CD8-positive, alpha-beta memory T cell (primary cell): ENCODE measurements at places on chromosomes 12 and 14. TPM values are rescaled to one million over a fixed set of nuclear protein-coding genes. Genes with fewer than 3 reads are reported as not detected.

The PTPRR gene
- total RNA-seq: not detected

The NFATC4 gene
- 0.81 TPM for total RNA-seq

DNA sequence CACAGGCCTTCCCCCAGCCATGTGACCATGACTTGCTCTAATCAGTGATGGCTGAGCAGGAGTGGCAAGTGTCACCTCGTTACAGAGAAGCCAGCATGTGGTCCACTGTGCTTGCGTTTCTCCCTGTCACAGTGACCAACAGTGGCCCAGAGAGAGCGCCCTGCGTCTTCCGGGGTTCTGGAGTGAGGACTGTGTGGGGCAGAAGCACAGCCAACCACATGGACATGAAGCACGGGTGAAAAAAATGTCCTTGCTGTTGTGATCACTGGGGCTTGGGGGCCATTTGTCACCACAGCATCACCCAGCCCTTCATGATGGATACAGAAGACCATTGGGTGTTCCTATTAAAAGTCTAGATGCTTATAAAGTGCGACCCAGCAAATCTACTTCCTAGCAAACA is 174.6 kb upstream of the C14orf180 start:
- no peak for DNase-seq
- H3K27ac ChIP-seq: no peak overlapping the region
- H3K4me3 ChIP-seq: no peak overlapping the region

The MYBPC1 gene
- not detected for total RNA-seq

DNA sequence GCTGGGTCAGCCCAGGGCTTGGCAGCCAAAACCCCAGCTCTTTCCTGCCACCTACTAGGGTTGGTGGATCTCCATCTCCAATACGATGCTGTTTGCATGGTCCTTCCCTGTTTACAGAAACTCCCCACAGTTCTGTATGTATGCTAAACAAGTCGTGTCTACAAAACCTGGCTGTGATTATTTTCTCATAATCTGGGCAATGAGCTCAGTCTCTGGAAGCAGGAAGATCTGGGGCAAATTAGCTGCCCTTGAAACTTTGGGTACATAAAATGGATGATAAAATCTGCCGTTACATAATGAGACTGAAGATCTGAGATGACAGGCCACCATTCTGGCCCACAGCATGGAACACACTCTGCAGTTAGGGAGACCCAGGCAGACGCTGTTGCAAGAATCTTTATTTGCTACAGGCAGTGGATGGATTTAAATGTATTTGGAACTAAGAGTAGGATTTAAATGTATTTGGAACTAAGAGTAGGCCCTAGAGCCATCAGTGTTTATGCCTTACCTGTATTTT is 31.7 kb downstream of the ACADS start:
- no peak overlapping the region for H3K27ac ChIP-seq
- H3K36me3 ChIP-seq: no peaks in the 10 kb centered on the region
- H3K27me3 ChIP-seq: no peaks in the 10 kb centered on the region
- peaks cover 8% of the 10 kb centered on the region for H3K4me1 ChIP-seq

- H3K4me3 ChIP-seq: no peak overlapping the region
- peaks cover 30% of the 10 kb centered on the region for H3K4me1 ChIP-seq
- no peaks in the 10 kb centered on the region for H3K27me3 ChIP-seq
- H3K27ac ChIP-seq: no peak overlapping the region
- no peak for DNase-seq
Measured at GRCh38 chr12:76022506-76022905, 9.1 kb downstream of the PHLDA1 start.

DNA sequence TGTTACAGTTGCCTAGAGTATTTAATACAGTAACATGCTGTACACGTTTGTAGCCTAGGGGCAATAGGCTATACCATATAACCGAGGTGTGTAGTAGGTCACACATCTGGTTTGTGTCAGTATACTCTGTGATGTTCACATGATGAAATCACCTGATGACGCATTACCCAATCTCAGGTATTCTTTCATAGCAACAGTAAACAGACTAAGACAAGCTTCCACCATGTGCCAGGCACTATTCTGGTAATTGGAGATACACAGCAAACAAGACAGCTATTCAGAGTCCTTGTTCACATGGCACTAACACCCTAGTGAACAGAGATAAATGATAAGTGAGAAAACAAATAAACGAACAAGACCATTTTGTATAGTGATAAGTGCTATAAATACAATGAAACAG is 3.8 kb upstream of the PDE3A start:
- H3K36me3 ChIP-seq: no peaks in the 10 kb centered on the region
- no peak overlapping the region for H3K4me3 ChIP-seq
- no peaks in the 10 kb centered on the region for H3K4me1 ChIP-seq
- H3K27me3 ChIP-seq: no peaks in the 10 kb centered on the region
- H3K27ac ChIP-seq: no peak overlapping the region
- no peak for DNase-seq

DNA sequence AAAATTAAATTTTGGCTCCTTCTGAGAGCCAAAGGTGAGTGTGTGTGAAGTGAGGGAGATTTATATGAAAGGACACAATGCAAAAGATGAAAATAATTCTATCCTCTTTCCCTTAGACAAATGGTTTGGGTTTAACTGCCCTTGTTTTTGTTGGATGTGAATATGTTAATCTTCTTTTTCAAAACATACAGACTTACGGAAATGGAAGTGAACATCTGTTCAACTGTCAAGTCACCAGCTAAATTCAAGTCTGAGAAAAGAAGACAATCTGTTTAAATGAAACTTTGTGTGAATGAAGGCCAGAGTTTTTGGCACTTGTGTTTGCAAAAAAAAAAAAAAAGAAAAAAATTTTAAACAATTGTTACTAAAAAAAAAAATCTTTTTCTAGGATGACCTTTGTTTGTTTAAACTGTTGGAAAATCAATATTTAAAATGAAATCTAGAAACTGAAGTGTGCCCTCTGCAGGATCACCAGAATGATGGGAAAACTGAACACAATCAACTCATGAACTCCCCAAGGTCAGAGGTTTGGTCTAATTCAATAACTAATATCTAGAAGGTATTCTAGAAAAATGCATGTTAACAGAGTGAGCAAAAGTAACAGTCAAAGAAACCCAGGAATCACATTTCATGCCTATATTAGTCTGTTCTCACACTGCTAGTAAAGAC is 448.8 kb downstream of the FLRT2 start:
- no peak for DNase-seq
- H3K27ac ChIP-seq: no peak overlapping the region
- no peaks in the 10 kb centered on the region for H3K36me3 ChIP-seq
- H3K4me1 ChIP-seq: no peaks in the 10 kb centered on the region
- no peaks in the 10 kb centered on the region for H3K27me3 ChIP-seq
- no peak overlapping the region for H3K4me3 ChIP-seq

The EML5 gene
- total RNA-seq: 3.6 TPM

The GPR68 gene
- 14.2 TPM for total RNA-seq

The KHNYN gene
- total RNA-seq: 68.8 TPM

- no peak for DNase-seq
- H3K36me3 ChIP-seq: no peaks in the 10 kb centered on the region
- peaks cover 9% of the 10 kb centered on the region for H3K27me3 ChIP-seq
- no peaks in the 10 kb centered on the region for H3K4me1 ChIP-seq
Measured at GRCh38 chr12:32895688-32896431, 717 bp downstream of the PKP2 start.

- no peaks in the 10 kb centered on the region for H3K36me3 ChIP-seq
- H3K4me3 ChIP-seq: no peak overlapping the region
- DNase-seq: no peak
- no peak overlapping the region for H3K27ac ChIP-seq
Measured at GRCh38 chr12:28107679-28108078, 82.6 kb upstream of the CCDC91 start.

DNA sequence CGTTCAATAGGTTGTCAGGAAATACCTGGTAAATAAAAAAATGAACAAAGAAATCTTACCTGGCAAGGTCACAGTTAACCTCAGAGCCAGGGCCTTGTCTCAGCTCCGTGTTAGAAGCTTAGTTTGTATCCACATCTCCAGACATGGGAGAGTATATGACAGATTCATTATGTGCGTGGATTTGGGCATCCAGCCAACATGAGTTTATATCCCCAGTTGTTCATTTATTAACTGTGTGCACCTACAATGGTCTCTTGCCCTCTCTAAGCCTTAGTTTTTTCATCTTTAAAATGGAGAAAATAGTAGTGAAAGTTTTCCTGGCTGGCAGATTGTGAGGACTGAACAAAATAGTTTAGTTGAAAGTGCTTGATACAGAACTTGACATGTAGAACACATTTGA is 437.8 kb downstream of the NPAS3 start:
- no peaks in the 10 kb centered on the region for H3K27me3 ChIP-seq
- H3K27ac ChIP-seq: no peak overlapping the region
- no peak overlapping the region for H3K4me3 ChIP-seq
- DNase-seq: no peak
- H3K4me1 ChIP-seq: no peaks in the 10 kb centered on the region

DNA sequence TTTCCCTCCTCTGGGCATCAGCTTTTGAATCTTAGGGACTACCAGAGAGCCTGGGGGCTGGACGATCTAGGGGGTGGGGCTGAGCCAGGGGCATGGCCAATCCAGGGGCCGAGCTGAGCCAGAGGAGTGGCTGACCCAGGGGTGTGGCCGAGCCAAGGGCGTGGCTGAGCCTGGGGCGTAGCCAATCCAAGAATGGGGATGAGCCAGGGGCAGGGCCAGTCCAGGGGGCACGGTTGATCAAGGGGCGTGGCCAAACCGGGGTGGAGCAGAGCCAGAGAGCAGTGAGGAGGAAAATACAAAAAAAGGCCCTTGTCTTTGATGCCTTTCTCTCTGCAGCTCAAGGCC is 219.3 kb upstream of the NOS1 start:
- no peak overlapping the region for H3K27ac ChIP-seq
- no peaks in the 10 kb centered on the region for H3K4me1 ChIP-seq
- no peak overlapping the region for H3K4me3 ChIP-seq
- no peaks in the 10 kb centered on the region for H3K27me3 ChIP-seq

The HPD gene
- not detected for total RNA-seq

The MAP3K9 gene
- 4.7 TPM for total RNA-seq

The TAS2R50 gene
- 0.47 TPM for total RNA-seq

- no peak for DNase-seq
- H3K27me3 ChIP-seq: no peaks in the 10 kb centered on the region
- no peak within 1 kb of the TSS for H3K27ac ChIP-seq
- H3K4me1 ChIP-seq: no peaks in the 10 kb centered on the region
Measured at GRCh38 chr12:78864403-78864869, at the start of gene SYT1. SYT1 (plus strand) TSS chr12:78864774.

DNA sequence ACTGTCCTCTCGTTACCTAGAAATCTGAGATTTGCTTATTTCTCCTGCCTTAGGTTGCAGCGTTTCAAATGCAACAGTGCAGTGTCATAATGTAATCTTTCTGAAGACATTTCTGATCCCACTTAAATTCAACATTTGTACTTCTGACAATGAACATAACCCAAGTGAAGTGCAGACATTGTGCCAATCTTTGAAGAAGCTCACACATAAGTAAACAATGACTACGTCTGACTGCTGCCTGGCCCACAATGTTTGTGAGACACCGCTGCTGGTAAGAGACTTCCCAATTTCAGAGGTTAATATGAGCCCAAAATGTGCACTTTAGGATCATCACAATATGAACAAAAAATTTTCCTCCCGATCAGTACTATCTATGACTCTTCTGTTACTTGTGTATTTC is 84.6 kb upstream of the BCL2L14 start:
- DNase-seq: no peak
- H3K36me3 ChIP-seq: no peaks in the 10 kb centered on the region
- no peak overlapping the region for H3K27ac ChIP-seq
- H3K4me3 ChIP-seq: no peak overlapping the region

The RAD51AP1 gene
- total RNA-seq: 28.4 TPM

- no peaks in the 10 kb centered on the region for H3K27me3 ChIP-seq
- no peaks in the 10 kb centered on the region for H3K4me1 ChIP-seq
- DNase-seq: no peak
Measured at GRCh38 chr12:63064080-63064479, 86.9 kb downstream of the AVPR1A start.

- no peak overlapping the region for H3K27ac ChIP-seq
- H3K27me3 ChIP-seq: no peaks in the 10 kb centered on the region
- no peaks in the 10 kb centered on the region for H3K36me3 ChIP-seq
- H3K4me1 ChIP-seq: no peaks in the 10 kb centered on the region
- no peak for DNase-seq
- no peak overlapping the region for H3K4me3 ChIP-seq
Measured at GRCh38 chr12:50580436-50580835, 75.7 kb downstream of the DIP2B start.

DNA sequence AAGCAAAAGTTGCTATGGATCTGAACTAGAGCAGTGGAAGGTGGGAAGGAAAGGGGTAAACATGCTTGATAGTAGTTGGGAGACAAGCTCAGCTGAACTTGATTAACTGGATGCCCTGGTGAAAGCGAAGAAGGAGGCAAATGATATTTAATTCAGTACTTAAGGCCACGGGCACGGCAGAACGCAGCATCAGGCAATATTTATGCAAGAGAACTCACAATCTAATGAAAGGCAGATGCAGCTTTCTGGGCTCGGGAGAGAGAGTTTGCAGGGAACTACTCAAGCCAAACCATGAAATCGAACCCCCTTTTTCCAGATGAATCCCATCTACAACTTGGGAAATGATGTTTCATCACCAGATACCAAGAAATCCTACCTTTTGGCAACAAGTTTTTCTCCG is 3.5 kb upstream of the CNIH1 start:
- H3K27me3 ChIP-seq: no peaks in the 10 kb centered on the region
- H3K27ac ChIP-seq: no peak overlapping the region
- no peaks in the 10 kb centered on the region for H3K36me3 ChIP-seq
- H3K4me1 ChIP-seq: peaks cover 14% of the 10 kb centered on the region
- DNase-seq: no peak
- H3K4me3 ChIP-seq: no peak overlapping the region

- no peak overlapping the region for H3K27ac ChIP-seq
- no peak overlapping the region for H3K4me3 ChIP-seq
- H3K4me1 ChIP-seq: no peaks in the 10 kb centered on the region
- H3K27me3 ChIP-seq: no peaks in the 10 kb centered on the region
- DNase-seq: no peak
Measured at GRCh38 chr12:176321-177181, 37.4 kb downstream of the SLC6A12 start.

- H3K27me3 ChIP-seq: no peaks in the 10 kb centered on the region
- no peak overlapping the region for H3K4me3 ChIP-seq
- DNase-seq: peak; percentile 13
- H3K36me3 ChIP-seq: no peaks in the 10 kb centered on the region
Measured at GRCh38 chr14:66395300-66395699, 90.9 kb upstream of the CCDC196 start.

DNA sequence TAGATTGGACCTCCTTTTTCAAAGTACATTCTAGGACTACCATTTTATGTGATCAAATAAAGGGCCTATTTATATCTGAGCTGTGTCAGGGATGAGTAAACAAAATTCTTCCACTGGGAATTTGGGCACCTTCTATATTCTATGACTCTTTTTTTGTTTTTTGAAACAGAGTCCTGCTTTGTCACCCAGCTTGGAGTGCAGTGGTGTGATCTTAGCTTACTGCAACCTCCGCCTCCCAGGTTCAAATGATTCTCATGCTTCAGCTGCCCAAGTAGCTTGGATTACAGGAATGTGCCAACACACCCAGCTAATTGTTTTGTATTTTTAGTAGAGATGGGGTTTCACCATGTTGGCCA is 64.8 kb downstream of the DRAM1 start:
- no peak for DNase-seq
- H3K4me1 ChIP-seq: no peaks in the 10 kb centered on the region
- H3K36me3 ChIP-seq: no peaks in the 10 kb centered on the region
- no peak overlapping the region for H3K4me3 ChIP-seq
- H3K27me3 ChIP-seq: peaks cover 3% of the 10 kb centered on the region
